Chondrocyte (in vitro differentiated cells): ENCODE measurements at places on chromosomes 16 and 17.

GRCh38 chr16:67723911-67724305 is 4.8 kb upstream of the GFOD2 start:
- no peaks in the 10 kb centered on the region for H3K27me3 ChIP-seq
- H3K27ac ChIP-seq, result no peak overlapping the region
- peaks cover 15% of the 10 kb centered on the region for H3K4me1 ChIP-seq
- H3K36me3 ChIP-seq, result peaks cover 6% of the 10 kb centered on the region

GRCh38 chr16:22775220-22775922 is 38.6 kb upstream of the HS3ST2 start:
- no peaks in the 10 kb centered on the region for H3K4me1 ChIP-seq
- no peak overlapping the region for H3K27ac ChIP-seq
- no peak for DNase-seq
- H3K4me3 ChIP-seq, result no peak overlapping the region
- peaks cover 5% of the 10 kb centered on the region for H3K27me3 ChIP-seq

DNA sequence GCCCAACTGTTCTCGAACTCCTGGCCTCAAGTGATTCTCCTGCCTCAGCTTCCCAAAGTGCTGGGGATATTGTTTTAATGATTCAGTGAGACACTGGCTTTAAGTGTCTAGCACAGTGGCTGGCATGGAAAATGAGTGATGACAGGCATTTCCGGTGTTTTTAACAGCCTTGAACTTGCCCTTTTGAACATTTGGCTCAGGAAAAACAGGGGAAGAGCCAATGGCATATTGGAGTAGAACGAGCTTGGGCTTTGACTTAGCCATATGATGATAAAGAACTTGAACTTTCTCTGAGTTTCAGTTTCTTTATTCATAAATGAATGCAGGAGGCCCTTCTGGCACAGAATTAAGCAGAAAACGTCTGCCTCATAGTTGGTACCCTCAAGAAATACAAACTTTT is 145.0 kb upstream of the HS3ST4 start:
- H3K27me3 ChIP-seq, result no peaks in the 10 kb centered on the region
- no peak for DNase-seq
- no peak overlapping the region for H3K4me3 ChIP-seq
- no peaks in the 10 kb centered on the region for H3K4me1 ChIP-seq

DNA sequence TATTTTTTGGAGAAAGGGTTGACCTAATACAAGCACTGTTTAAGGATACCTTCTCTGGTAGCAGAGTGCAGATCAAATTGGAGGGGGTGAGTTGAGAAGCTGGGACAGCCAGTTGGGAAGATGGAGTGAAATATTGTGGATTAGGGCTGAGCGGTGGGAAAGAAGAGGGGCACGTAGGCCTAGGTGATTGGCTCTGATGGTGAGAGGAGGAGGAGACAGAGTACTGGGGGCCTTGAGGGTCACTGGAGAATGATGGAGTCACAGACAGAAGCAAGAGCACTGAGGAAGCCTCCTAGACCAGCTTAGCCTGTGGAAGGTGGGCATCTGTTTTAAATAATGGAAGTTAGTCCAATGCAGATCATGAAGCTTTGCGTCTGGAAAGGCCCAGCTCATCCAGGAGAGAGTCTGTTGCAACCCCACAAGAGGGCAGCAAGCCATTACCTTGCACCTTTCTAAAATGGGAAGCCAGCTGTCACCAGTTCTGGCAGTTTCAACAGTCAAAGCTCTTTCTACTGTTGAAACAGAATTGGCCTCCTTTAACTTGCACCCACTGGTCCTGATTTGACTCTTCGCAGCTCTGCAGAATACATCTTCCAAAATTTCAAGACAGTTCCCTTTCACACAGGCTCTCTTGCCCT is 11.8 kb downstream of the SLC9A5 start:
- no peak overlapping the region for H3K4me3 ChIP-seq
- no peak for DNase-seq
- no peak overlapping the region for H3K27ac ChIP-seq
- H3K4me1 ChIP-seq, result peaks cover 4% of the 10 kb centered on the region

- H3K4me3 ChIP-seq, result no peak overlapping the region
- no peaks in the 10 kb centered on the region for H3K36me3 ChIP-seq
- no peak overlapping the region for H3K27ac ChIP-seq
- H3K4me1 ChIP-seq, result peaks cover 34% of the 10 kb centered on the region
- no peak for DNase-seq
- peaks cover 5% of the 10 kb centered on the region for H3K27me3 ChIP-seq
These were observed 1.9 kb upstream of the C16orf74 start for GRCh38 chr16:85752511-85753420.

- no peaks in the 10 kb centered on the region for H3K27me3 ChIP-seq
- no peak for DNase-seq
- no peak overlapping the region for H3K27ac ChIP-seq
- peaks cover 11% of the 10 kb centered on the region for H3K4me1 ChIP-seq
- no peak overlapping the region for H3K4me3 ChIP-seq
These were observed 149.9 kb upstream of the PLCG2 start for GRCh38 chr16:81629034-81629802.

DNA sequence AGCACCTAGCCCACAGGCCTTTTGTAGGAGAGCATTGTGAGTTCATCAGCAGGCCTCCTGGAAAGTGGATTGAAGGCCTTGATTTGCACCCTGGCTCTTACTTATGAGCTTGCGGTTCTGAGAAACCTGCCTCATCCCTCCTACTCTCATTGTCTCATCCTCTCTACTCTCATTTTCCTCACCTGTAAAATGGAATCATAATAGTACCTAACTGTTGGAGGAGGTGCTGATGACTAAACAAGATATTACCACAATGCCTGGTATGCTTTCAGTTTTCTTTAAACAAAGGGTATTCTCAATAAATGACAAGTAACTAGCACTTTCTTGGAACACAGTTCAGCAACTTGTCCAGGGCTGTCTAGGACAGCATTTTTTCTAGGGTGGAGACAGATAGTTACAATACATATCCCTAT is 243.1 kb upstream of the MAF start:
- peaks cover 9% of the 10 kb centered on the region for H3K27me3 ChIP-seq
- no peaks in the 10 kb centered on the region for H3K4me1 ChIP-seq
- H3K4me3 ChIP-seq, result no peak overlapping the region
- H3K27ac ChIP-seq, result no peak overlapping the region

GRCh38 chr17:61405686-61406536 is 6.3 kb downstream of the TBX2 start:
- peaks cover 6% of the 10 kb centered on the region for H3K36me3 ChIP-seq
- H3K4me3 ChIP-seq, result no peak overlapping the region
- H3K27me3 ChIP-seq, result no peaks in the 10 kb centered on the region

GRCh38 chr17:61286449-61286848 is 113.2 kb upstream of the TBX2 start:
- H3K36me3 ChIP-seq, result no peaks in the 10 kb centered on the region
- H3K4me1 ChIP-seq, result peaks cover 31% of the 10 kb centered on the region
- no peak for DNase-seq
- H3K27ac ChIP-seq, result no peak overlapping the region
- H3K27me3 ChIP-seq, result no peaks in the 10 kb centered on the region
- H3K4me3 ChIP-seq, result no peak overlapping the region

DNA sequence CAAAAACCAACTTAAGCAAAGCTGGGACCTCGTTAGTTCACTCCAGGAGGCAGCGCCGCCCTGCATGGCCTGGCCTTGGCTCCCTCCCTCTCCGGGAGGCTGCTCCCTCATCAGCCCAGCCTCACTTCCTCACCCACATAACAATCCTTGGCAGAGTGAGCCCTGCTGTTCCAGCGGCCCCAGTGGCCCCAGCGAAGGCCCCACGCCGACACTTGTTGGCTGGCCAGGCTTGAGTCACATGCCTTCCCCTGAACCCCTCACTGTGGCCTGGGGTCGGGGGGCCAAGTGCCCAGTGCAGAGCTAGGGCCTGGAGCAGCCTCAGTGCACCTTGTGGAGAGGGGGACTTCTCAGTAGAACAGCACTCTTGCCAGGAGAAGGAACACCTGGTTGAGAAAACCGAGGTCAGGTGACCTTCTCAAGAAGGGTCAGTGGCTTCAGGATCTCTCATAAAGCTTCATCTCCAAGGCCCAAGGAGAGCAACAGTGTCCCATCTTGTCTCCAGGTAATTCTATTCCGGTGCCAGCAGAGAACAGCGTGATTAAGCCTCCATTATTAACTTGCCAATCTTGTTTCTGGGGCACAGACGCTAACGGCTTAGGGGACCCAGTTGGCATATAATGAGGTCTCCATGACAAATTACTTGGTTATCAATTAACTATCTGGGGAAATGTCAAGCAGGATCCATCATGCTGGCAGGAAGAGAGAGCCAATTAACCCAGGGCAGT is 26.8 kb downstream of the ENDOV start:
- peaks cover 11% of the 10 kb centered on the region for H3K27me3 ChIP-seq
- no peaks in the 10 kb centered on the region for H3K4me1 ChIP-seq
- no peak overlapping the region for H3K4me3 ChIP-seq

DNA sequence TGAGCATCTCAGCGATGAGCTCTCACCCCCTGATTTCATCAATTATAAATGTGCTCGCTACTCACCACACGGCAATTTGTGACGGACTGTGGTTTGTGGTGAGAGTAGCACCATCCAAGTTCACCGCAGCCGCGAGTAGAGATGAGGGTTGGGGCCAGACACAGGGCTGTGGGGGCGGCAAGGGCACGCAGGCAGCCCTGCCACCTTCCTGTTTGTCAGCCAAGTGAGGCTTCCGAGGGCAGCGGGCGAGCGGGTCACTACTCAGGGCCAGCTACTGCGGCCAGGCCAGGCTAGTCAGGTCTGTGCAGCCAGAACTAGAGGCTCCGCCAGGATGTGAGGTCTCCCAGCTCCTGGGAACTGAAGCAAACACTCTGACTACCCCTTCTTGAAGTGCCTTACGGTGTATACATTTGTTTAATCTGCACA is 39.6 kb upstream of the MEOX1 start:
- no peak overlapping the region for H3K27ac ChIP-seq
- H3K4me1 ChIP-seq, result peaks cover 28% of the 10 kb centered on the region
- H3K36me3 ChIP-seq, result no peaks in the 10 kb centered on the region
- no peak overlapping the region for H3K4me3 ChIP-seq
- DNase-seq, result no peak
- H3K27me3 ChIP-seq, result no peaks in the 10 kb centered on the region

DNA sequence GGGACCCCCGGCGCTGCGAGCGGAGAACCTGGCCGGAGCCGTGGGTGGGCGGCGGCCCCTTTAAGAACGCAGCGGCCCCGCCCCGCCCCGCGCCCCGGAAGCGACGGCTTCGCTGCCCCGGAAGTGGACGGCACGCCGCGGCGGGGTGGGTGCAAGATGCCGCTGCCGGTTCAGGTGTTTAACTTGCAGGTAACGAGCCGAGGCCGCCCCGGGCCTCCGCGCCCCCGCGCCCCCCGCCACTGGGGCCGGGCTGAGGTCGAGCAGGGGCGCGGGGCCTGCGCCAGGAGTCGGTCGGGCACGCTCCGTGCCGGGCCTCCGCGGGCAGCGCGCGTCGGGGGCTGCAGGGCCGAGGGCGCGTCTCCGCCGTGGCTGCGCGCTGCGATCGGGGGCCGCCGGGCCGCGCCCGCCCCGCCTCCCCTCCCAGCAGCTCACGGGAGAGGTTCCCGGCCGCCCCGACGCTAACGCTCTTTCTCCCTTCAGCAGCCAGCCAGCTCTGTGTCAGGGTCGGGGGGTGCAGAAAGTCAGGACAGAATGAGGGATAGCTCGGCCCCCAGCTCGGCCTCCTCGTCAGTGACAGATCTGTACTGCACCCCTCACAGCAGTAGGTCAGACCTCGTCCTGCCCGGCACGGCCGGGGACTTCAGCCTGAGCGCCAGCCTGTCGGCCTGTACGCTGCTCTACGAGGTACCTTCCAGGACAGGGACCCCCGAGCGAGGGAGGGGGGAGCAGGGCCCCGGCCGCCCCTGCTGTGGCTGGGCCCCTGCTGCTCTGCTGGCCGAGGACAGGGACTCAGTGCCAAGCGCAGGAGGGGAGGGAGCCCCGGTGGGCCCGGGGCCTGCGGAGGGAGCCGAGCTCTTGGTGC is at the start of the genes GPS1 and RFNG:
Gene GPS1, plus strand, starts transcription at position 123 of the 862 bp plus-strand sequence. Its CDS starts 34 bp downstream, at position 157.
Gene RFNG, minus strand, starts transcription at position 36 of the 862 bp plus-strand sequence. CDS start 45 bp downstream, outside the sequence.
- DNase-seq, result no peak
- peak within 1 kb of the TSS; percentile 80 for H3K27ac ChIP-seq
- H3K4me3 ChIP-seq, result peak within 1 kb of the TSS; percentile 86
- H3K27me3 ChIP-seq, result no peaks in the 10 kb centered on the region
- peaks cover 8% of the 10 kb centered on the region for H3K36me3 ChIP-seq
- peaks cover 17% of the 10 kb centered on the region for H3K4me1 ChIP-seq

GRCh38 chr16:54324716-54325115 is 38.1 kb upstream of the IRX3 start:
- no peak for DNase-seq
- no peak overlapping the region for H3K4me3 ChIP-seq
- H3K27me3 ChIP-seq, result peaks cover 23% of the 10 kb centered on the region
- no peaks in the 10 kb centered on the region for H3K36me3 ChIP-seq
- no peak overlapping the region for H3K27ac ChIP-seq
- no peaks in the 10 kb centered on the region for H3K4me1 ChIP-seq

DNA sequence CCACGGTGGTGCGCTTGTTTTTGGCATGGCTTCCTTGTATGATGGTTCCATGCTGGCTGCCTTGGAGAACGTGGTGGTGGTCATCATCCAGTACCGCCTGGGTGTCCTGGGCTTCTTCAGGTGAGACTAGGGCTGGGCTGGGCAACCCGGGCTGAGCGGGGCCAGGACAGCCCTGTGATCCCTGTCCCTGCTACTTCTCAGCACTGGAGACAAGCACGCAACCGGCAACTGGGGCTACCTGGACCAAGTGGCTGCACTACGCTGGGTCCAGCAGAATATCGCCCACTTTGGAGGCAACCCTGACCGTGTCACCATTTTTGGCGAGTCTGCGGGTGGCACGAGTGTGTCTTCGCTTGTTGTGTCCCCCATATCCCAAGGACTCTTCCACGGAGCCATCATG is 4.9 kb downstream of the CES2 start:
- peaks cover 16% of the 10 kb centered on the region for H3K4me1 ChIP-seq
- DNase-seq, result no peak
- no peaks in the 10 kb centered on the region for H3K27me3 ChIP-seq

- no peaks in the 10 kb centered on the region for H3K27me3 ChIP-seq
- peaks cover 26% of the 10 kb centered on the region for H3K36me3 ChIP-seq
- peaks cover 25% of the 10 kb centered on the region for H3K4me1 ChIP-seq
- no peak overlapping the region for H3K27ac ChIP-seq
- H3K4me3 ChIP-seq, result no peak overlapping the region
- no peak for DNase-seq
These were observed 26.2 kb upstream of the NAGLU start for GRCh38 chr17:42509841-42510240.

GRCh38 chr17:48487221-48487620 is 43.6 kb downstream of the HOXB1 start:
- DNase-seq, result no peak
- H3K4me3 ChIP-seq, result no peak overlapping the region
- peaks cover 13% of the 10 kb centered on the region for H3K4me1 ChIP-seq
- no peaks in the 10 kb centered on the region for H3K36me3 ChIP-seq
- H3K27me3 ChIP-seq, result peaks cover 40% of the 10 kb centered on the region
- H3K27ac ChIP-seq, result no peak overlapping the region

GRCh38 chr17:81928544-81929252 is 1.2 kb upstream of the MAFG start:
- peak overlapping the region; percentile 68 for H3K4me3 ChIP-seq
- peak overlapping the region; percentile 79 for H3K27ac ChIP-seq
- peaks cover 3% of the 10 kb centered on the region for H3K36me3 ChIP-seq
- H3K4me1 ChIP-seq, result peaks cover 33% of the 10 kb centered on the region
